ENCODE measurements at places on chromosomes 7 and 10. TPM values are rescaled to one million over a fixed set of nuclear protein-coding genes. Genes with fewer than 3 reads are reported as not detected.

The GNAT3 gene
- not detected for total RNA-seq

The MAGI2 gene
- 2.9 TPM for total RNA-seq

The EIF4H gene
- total RNA-seq = 407 TPM

The DPYSL4 gene
- total RNA-seq = 0.94 TPM

The LLCFC1 gene
- total RNA-seq = not detected

The RAB19 gene
- total RNA-seq = 3.5 TPM

The RBP3 gene
- not detected for total RNA-seq

The PLXNA4 gene
- 0.05 TPM for total RNA-seq

- peak; percentile 34 for DNase-seq
Observed at GRCh38 chr7:32453341-32454011, 36.7 kb downstream of the LSM5 start.

DNA sequence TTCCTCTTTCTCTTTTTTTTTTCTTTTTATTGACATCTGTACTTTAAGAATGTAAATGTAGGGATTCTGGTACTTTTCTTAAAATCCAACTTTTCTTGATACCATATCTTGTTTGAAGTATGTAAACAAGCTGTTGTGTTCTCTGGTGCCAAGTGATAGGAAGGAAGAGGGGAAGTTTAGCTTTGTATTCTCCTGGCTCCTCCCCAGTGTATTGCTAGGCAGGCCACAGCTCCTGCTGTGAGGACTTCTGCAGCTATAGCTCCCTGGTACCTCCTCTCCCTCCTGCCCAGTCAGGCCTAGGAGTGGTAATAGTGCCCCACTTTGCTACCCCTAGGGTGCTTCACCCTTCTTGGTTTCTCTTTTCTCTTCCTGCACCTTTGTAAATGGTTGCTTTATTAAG, 45.3 kb upstream of the SP8 start:
- DNase-seq = no peak

DNA sequence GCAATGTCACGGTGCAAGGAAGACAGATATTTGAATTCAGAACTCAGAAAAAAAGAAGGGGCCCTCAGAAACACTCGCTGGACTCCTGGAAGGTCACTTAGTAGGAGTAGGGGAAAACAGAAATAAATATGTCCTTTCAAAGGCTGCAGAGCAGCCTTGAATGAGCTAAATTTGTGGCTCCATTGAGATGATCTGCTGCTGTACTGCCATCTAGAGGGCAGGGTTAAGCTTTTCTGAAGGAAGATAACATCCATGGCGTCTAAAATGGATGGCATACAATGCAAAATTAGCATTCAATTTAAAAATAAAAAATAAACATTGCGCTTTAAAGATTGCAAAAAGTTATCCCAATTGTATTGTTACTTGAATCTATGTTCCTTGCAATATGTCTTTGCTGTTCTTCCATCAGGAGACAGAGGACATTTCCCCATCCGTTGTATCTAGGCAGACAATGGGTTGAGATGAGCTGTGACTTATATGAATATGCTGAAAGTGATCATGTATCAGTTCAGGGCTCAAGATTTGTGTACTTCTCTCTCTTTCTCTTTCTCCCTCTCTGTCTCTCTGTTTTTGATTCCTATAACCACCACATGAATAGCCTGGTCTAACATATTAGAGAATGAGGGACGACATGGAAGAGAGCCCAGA, 642.2 kb downstream of the SH2D4B start:
- DNase-seq = peak; percentile 44

- DNase-seq = no peak
Observed at GRCh38 chr10:72058989-72059842, 29.1 kb downstream of the SPOCK2 start.

GRCh38 chr7:24334627-24335026, 50.6 kb downstream of the NPY start:
- no peak for DNase-seq

DNA sequence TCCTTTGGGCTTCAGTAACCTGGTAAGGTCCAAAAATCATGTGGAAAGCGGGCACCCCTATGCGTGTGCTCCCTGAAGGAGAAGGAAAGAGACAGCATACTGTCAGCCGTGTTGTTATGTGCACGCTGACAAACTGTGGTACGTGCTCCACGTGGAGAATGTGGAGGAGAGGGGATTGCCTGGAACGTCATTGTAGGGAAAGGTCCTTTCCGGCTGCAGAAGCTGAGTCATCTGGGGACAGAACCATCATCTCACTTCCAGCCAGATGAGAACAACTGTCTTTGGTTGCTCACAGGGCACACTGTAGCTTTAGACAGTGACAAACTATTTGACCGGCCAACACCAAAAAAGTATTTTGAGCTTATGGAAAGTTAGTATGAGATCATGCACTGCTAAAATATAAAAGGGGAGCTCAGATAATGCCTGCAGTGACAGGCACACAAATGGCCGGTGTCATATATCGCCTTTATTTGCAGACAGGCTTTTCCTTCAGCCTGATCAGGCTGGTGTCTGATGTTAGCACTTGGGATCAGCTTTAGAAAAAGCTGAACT, 38.8 kb upstream of the GRB10 start:
- peak; percentile 28 for DNase-seq

DNA sequence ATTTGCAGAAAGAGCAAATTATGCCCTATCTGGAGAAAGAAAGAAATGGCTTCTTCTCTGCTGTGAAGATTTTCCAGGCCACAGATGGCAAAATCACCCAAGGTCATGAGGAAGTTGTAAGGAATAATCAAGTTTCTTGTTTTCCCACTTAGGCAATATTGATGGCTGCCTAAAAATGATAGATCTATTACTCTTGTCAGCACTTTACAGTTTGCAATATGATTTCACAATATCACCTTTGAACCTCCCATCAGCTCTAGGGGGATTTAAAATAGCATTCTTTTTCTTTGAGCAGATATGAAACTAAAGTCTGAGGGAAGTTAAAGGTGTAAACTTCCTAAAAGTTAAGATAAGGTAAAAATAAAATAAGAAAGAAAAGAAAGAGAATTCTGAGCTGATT, 6.7 kb downstream of the NPSR1 start:
- DNase-seq = no peak

DNA sequence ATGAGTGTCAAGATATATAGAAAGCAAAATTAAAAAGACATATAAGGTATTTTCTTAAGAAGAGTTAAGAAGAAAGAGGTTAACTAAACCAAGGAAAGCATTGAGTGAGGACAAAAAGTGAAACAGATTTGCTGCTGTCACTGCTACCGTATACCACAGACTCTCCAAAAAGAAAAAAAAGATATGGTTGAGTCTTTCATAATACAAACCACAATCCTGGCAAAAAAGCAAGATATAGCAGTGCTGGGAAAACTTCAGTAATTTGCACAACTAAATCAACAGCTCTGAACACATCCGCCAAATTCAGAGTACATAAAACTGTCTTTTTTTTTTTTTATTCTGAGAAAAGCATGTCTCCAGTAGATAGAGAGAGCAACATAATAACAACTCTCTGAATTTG, 114.7 kb downstream of the ETV1 start:
- DNase-seq = peak; percentile 57

DNA sequence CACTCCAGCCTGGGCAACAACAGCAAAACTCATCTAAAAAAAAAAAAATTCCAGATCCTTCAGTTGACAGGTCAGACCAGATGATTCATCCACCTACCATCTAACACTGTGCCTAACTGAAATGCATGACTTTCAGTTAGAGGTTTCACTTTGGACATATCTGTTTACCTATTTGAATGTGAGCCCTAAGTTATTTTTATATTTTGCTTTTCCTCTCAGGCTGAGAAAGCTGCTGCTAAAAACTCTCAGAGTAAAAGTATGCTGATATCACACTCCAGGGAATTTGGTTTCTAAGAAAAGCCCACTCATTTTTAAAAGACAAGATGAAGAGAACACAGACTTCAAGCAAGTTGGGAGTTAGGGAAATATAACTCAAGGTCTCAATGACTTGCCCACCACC, 126.0 kb downstream of the SGMS1 start:
- peak; percentile 95 for DNase-seq

GRCh38 chr10:72886621-72887020, 6.9 kb upstream of the OIT3 start:
- no peak for DNase-seq

GRCh38 chr10:6074489-6075301, 12.5 kb upstream of the IL2RA start:
- DNase-seq = peak; percentile 45

GRCh38 chr10:121823993-121824463, 103.8 kb downstream of the ATE1 start:
- peak; percentile 61 for DNase-seq

DNA sequence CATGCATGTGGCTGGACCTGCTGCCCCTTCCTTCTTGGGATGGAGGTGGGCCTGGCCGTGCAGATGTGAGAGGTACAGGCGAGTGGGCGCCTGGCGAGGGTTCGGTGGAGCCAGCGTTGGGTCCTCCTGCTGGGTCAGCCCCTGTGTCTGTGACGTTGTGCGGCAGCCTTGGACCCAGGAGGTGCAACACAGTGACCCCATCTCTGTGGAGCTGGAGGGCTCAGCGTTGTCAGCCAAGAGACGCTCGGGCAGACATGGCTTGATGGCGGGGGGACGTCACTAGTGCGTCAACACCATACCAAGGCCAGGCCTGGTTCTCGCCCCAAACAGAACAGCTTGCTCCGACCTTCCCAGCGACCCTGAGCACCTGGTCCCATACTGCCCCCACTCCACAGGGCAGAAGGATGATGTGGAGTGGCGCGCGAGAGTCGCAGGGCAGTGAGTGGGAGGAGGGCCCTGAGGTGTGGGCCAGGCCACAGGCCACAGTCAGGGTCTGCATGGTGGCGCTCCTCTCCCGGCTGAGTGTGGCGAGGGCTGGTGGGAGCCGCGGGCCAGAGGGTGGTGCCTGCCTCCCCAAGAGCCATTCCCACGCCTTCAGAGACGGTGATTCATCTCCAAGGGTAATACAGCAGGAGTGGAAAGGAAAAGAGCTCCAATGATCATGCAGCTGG, 184.4 kb downstream of the DNAJB6 start:
- no peak for DNase-seq

DNA sequence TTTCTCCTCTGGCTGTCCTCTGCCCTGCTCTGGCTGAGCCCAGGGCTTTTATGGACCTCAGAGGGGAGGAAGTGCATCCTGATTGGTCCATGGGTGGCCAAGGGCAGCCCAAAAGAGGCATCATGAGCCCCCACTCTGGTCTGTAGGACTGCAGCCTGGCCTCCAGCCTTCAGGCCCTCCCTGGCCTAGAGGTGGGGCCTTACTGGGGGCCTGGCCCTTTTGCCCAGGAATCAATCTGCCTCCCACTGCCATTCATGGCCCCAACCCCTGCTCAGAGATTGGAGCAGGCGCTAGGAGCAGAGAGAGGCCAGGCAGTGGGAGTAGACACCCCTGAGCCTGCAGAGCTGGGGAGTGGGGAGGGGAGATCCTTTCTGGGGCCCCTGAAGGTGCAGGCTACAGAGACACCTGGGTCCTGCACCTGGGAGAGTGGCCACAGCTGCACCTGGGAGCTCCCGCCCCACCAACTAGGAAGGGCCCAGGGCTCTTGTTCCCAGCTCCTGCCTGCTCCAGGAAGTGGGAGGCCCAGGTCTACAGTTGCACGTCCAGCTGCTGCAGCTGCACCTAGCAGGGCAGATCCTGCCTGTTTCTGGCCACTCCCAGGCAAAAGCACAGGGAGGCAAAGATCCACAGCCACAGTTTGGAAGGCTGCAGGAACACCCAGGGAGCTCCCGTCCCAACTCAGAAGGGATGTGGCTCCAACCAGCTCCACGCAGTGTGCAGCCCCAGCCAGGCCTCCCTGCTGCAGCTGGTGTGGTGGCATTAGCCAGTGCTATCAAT, 6.4 kb upstream of the DYNC2I1 start:
- no peak for DNase-seq

DNA sequence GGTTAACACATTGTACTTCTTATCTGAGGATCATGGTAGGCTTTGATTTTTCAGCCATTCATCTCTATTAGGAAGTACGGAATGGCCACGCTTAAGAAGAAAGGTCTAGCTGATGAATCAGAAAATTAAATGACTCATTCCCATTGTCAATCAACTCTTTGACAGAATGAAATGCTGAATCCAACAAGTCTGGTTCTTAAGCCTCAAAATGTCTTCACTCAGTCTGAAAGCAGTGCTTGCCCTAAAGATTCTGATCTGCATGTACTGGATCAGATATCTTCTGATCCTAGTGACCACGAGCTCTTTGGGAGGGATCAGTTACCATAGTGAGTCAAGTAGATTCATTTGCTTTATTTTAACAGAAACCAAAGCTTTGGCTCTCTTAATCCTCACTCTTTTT, 5.7 kb upstream of the CELF2 start:
- DNase-seq = peak; percentile 65

DNA sequence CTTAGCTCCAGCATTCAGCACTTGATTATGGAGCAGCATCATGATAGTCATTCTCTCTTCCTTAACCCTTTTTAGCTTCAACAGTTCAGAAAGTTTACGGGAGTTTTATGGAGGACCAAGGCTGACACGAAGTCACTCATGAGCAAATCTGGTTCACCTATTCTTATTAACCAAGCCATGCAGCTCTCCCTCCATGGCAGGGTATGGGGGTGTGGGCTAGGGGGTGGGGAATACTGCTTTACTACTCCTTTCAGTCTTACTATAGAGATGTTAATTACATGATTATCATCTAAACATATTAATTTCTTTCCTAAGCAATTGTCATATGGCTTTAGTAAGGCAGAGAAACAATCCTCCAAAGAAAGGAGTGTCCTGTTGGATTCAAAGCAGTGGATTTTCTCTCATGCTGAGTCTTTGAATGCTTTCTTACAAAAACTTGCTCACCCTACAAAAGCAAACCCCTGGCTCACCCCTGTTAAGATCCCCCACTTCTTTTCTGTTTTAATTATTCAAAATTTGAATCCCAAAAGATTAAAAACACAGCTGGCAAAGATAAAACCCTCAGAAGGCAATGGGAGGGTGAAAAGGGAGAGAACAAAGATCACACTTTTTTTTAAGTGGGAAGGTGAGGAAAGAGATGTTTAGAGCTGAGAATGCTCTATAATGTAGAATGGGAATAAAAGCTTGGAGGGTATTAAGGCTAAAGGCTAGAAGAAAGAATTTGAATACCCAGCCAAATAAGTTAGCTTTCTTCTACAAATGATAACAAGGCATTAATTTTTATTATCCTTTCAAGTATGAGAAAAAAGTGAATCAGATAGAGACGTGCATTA, 46.4 kb upstream of the SEMA3E start:
- DNase-seq = no peak
